ENCODE measurements at places on chromosomes 6 and 20.
A peak's percentile ranks its signal among the peaks of the same experiment; 100 is the strongest.

GRCh38 chr6:120681204-120681603 lies 653.1 kb downstream of the TBC1D32 start:
- no peak for DNase-seq

DNA sequence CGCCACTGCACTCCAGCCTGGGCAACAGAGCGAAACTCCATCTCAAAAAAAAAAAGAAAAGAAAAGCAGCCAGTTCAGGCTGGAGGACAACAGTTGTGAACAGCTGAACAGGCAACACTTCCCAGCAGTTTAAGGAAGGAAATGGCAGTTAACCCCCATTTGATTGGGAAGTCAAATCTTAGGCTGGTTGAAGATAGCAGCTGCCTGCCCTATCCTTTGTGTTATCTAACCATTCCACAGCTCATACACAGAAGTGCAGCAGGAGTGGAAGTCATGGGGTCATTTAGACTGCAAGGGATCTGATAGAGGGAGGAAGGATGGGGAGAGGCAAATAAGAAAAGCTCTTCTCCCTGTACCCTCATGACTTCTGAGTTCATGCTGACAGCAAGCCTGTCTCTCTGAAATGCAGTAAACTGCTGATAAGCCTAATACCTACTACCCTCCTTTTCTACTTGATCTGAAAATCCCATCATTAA lies 35.3 kb downstream of the KCTD20 start:
- DNase-seq = peak; percentile 72

DNA sequence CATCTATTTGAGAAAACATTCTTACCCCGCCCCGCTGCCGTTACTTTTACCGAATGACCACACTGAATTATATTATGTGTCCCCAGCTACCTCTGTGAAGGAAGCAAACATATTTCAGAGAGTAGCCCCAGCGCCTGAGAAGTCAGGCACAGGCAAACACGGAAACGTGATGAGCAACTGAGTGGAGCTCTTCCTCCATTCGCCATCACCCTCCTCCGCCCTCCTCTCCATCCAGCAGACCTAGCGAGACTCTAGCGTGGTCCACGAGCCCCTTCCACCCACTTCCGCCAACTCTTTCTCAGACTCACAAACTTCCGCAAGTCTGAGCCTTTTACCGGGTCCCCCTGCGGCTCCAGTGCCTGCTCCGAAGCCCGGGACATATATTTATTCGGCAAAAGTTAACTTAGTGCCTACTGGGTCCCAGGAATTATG lies 582 bp downstream of the SNRPB start:
- DNase-seq = peak; percentile 76

- DNase-seq = no peak
Measured at GRCh38 chr6:37407948-37408347, 25.1 kb upstream of the CMTR1 start.

DNA sequence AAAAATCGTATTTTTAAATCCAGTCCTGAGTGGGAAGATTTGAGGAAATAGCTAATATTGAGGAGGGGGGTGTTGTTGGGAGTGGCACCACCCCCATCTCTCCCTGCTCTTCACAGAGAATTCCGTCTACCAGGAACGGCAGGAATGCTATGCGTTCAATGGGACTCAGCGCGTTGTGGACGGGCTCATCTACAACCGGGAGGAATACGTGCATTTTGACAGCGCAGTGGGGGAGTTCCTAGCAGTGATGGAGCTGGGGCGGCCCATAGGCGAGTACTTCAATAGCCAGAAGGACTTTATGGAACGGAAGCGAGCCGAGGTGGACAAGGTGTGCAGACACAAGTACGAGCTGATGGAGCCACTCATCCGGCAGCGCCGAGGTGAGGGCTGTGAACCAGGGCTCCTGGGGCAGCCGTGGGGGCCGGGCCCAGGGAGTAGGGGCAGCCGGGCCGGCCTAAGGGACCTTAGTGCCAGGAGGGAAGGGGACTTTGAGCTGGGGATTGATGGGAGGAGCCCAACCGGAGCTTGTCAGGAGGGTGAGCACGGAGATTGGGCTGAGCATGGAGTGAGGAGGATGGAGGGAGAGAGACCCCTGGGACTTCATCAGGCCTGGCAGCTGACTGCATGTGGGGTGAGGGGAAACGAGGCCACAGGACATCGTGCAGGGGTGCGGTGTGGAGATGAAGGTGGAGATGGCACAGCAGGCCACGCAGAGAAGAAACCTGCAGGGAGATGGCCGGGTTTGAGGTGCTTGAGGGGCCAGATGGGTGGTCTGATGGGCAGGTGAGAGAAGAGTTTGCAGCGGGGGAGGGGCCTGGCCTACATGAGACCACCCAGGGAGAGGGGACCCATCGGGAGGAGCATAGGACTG lies 41.3 kb downstream of the HLA-DPB1 start:
- DNase-seq = no peak

GRCh38 chr6:75952128-75952527 lies 120.3 kb downstream of the IMPG1 start:
- DNase-seq = no peak

DNA sequence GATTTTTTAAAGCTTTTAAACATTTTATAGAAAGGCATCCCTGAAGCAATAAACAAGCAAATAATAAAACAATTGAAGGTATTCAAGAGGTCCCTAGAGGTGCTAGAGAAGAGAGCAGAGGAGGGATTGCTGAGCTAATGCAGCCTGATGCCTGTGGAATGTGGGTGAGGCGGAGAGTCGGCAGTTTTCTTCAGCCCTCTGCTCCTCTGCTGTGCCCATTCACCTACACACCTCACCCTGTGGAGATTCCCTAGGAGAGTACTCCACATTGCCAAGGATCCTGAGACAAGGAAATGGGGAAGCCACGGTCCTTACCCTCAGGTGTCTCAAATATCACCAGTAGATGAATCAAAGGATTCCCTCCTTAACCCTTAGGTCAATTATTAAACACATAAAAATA lies 199.8 kb upstream of the POU3F2 start:
- DNase-seq = no peak

- DNase-seq = no peak
Measured at GRCh38 chr6:115733426-115733825, 327.3 kb downstream of the FRK start.

- DNase-seq = no peak
Measured at GRCh38 chr6:113027780-113028179, 680.6 kb downstream of the RFPL4B start.

- no peak for DNase-seq
Measured at GRCh38 chr6:20447157-20447556, 45.5 kb downstream of the E2F3 start.

DNA sequence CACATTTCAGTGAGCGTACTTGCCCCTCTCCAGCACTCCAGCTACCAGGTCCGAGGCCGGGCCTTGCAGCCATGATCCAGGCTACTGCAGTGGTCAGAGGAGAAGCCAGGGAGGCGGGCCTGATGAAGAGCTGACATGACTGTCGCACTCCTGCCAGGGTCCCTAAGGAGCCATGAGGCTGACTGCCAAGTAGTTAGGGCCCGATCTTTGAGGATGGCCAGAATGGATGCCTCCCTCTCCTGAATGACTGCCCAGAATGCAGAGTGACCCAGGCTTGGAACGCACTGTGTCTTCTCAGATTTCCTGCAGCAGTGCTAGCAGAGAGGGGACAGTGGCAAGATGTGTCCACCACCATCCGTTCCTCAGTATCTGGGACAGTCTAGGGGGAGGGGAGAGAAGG lies 24.7 kb upstream of the LRFN2 start:
- no peak for DNase-seq

- DNase-seq = no peak
Measured at GRCh38 chr20:41175727-41176330, 38.5 kb downstream of the PLCG1 start.

- DNase-seq = peak; percentile 96
Measured at GRCh38 chr6:36962874-36963273, 8.3 kb downstream of the PI16 start.

Data from KBM-7 (cell line).